Activated CD4-positive, alpha-beta T cell treated with anti-CD3 and anti-CD28 coated beads, Interleukin-2, amount 50 U/mL, for 24 hours (primary cell): ENCODE measurements at places on chromosomes 3 and 15.

DNA sequence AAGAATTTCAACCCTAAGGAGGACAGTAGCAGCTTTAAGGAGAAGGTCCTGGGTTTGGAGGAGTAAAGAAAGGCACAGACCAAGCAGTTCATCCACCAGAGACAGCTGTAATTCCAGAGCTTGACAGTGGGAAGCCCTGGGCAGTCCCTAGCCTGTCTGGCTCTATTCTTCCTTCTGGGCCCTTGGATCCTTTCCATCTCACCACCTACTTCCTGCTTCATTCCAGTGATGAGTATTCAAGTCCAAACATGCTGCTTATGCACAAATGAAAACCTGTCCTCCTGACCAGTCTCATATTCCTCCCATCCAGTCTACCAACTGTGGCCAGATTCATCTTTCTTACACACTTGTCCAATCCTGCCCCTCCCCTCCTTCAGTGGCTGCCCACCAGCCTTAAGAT is 171.4 kb downstream of the CNTN3 start:
- no peak for DNase-seq

- no peak for DNase-seq
Measured at GRCh38 chr15:66454143-66454542, 43.4 kb downstream of the SNAPC5 start.

GRCh38 chr15:80849308-80849707 is 70.1 kb downstream of the CEMIP start:
- DNase-seq, result no peak

DNA sequence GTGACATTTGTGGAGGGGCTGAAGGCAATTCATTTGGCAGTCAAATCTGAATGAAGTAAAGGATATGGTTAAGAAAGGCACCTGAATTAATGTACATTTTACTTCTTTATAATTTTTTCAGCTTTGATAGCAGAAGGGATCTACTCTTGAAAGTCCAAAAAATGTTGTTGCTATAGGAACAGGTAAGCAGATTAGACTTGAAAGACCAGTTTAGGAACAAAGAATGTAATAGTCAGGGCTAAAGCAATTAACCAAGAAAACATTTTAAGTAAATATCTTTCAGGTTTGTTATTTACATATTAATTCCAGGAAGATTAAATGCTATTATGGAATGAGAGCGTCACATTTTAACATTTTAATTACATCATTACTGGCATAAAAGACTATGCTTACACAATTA is 1.1 kb downstream of the ATP13A4 start:
- DNase-seq, result no peak

GRCh38 chr3:193655831-193656433 is 62.9 kb downstream of the OPA1 start:
- no peak for DNase-seq

DNA sequence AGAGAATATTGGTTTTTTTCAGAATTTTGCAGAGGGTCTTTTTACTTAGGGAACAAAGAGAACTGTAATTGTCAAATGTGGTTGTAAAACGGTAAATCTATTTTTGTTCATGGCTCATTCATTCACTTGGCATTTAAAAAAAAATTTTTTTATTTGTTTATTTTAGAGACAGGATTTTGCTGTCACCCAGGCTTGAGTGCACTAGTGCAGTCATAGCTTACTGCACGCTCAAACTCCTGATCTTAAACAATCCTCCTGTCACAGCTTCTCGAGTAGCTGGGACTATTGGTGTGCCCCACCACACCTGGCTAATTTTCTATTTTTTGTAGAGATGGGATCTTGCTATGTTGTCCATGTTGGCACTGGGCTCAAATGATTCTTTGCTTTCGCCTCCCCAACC is 301.8 kb downstream of the LPP start:
- DNase-seq, result no peak

DNA sequence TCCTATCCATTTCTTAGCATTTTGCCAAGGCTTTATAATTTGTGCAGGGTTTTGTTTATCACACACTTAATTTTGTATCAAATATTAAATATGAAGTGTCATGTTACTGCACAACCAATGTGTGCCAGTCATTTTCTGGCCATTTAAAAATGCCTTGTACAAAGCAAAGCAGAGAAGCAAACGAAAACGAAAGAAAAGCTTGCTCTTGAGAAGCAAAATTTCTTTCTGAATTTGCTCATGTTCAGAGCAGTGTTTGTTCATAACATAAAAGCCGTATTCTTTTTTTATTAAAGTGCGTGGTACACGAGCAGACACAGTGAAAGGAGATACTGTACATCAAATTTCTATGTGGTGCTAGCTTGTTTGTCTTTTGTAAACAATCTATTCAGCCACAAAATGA is 792.6 kb downstream of the NAALADL2 start:
- no peak for DNase-seq

GRCh38 chr3:121649645-121650044 is 11.1 kb downstream of the HCLS1 start:
- no peak for DNase-seq

DNA sequence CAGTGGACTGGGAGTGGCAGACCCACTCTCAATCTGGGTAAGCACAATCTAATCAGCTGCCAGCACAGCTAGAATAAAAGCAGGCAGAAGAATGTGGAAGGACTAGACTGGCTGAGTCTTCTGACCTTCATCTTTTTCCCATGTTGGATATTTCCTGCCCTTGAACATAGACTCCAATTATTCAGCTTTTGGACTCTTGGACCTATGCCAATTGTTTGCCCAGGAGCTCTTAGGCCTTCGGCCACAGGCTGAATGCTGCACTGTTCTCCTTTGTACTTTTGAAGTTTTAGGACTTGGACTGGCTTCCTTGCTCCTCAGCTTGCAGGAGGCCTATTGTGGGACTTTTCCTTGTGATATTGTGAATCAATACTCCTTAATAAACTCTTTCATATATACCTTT is 477.7 kb upstream of the ZNF385D start:
- DNase-seq, result no peak

- DNase-seq, result peak; percentile 84
Measured at GRCh38 chr15:38563723-38564519, 693 bp downstream of the RASGRP1 start.

DNA sequence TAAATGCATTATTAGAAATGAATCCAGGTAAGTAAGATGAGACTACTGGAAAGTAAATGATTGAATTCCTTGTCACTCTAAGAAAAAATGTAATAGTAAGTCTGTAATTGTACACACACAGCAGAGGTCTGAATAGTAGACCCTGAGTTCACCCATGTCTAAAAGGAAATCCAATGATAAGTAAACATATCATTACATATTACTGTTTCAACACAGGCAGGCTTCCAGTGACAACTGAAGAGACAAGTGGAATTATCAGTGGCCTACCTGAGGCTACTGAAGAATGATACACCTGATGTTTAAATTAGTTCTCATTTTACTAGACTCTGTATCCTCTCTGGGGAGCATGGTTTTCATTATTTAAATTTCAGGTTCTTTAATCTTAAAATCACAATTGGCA is 6.2 kb upstream of the CCNL1 start:
- no peak for DNase-seq

GRCh38 chr3:125110016-125110875 is 54.4 kb upstream of the HEG1 start:
- no peak for DNase-seq

- DNase-seq, result peak; percentile 3
Measured at GRCh38 chr15:88331291-88331690, 74.8 kb upstream of the NTRK3 start.

DNA sequence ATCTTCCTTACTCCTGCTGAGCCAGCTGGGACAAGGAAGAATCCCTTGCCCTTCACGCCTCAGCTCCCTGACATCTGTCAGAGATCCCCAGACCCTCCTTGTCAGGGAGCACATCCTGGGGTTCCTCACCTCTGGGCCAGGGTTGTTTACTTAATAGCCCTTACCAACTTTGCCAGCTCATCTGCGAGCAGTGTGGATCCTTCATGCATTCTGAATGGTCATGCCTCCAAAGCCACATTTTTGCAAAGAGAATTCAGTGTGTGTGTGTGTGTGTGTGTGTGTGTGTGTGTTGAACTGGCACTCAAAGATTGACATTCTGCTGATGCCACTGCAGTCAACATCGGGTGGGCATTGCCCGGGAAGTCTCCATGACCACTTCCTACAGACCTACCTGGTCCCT is 112.6 kb downstream of the SLC49A4 start:
- no peak for DNase-seq

DNA sequence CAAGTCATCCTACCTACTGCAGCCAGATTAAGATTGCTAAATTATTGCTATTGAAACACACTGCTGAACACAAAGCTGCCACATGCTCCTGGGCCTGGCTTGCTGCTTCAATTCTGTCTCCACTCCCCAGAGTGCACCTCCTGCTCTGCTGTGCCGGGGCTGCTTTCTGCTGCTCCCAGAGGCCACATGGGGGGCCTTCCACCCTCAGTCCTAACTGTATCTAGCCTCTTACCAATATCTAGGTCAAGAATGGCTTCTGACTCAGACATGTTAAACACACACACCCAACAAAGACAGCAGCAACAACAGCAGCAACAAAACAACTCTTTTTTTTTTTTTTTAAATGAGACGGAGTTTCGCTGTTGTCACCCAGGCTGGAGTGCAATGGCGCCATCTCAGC is 33.0 kb downstream of the MYZAP start:
- no peak for DNase-seq

DNA sequence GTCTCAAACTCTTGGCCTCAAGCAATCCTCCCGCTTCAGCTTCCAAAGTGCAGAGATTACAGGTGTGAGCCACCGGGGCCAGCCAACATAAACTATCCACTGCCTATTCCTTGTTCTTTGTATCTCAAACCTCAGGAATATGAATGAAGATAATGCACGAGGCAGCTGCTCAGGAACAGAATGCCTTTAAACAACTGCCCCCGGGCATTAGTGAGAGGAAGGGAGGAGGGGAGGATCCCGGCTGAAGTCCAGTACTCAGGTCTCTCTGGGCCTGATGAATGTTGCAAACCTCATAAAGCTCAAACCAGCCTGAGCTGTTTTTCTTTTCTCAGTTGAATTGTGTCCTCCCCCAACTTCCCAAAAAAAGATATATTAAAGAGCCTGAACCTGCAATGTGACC is 26.9 kb upstream of the MTMR14 start:
- no peak for DNase-seq

- DNase-seq, result no peak
Measured at GRCh38 chr15:63595688-63596087, 1.5 kb upstream of the FBXL22 start.

GRCh38 chr3:63478990-63479660 is 173.3 kb upstream of the SNTN start:
- no peak for DNase-seq

DNA sequence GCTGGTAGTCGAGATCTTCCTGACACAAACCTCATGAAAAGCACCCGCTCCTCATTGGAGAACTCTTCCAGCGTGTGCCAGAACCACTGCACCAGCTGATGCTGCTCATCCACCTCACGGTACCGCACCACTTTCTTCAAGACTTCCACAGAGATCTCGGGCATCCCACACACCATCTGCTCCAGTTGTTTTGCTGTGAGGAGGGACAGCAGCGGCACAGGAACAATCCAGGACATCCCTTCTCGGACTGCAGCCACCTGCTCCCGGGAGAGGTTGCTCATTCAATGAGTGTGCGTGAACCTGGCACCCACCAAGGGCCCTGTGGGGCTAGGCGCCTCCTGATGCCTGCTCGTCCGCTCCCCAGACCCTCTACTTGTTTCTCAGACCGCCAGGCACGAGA is 15.1 kb downstream of the FBXL22 start:
- no peak for DNase-seq

- no peak for DNase-seq
Measured at GRCh38 chr3:73591286-73591800, 33.4 kb downstream of the PDZRN3 start.
